ENCODE measurements at places on chromosomes 16 and 17.

DNA sequence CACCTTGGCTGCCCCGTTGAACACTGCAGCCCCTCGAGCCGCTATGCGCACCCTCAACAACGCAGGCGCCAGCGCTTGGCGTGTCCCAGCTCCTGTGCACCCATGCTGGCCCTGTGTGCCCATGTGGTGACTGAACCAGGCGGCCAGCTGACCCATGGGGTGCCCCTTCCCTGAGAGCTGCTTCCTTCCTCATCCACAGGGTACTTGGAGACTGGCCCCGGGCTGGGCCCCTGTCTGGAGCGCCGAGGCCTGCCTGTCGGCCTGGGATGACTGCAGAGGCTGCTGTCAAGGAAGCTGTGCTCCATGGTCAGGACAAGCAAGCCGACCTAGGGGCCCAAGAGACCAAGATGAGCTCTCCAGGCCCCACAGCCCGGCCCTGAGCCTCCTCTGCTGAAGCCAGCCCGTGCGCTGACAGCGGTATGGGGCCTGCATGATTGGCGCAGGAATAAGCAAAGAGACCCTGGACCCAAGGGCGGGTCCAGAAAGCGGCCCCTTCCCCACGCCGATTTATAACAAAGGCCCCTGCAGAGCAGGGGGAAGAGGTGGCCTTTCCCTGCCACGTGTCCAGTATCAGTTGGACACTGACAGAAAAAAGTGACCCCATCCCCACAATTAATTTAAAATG lies 21.6 kb upstream of the BAHCC1 start:
- no peak for DNase-seq

DNA sequence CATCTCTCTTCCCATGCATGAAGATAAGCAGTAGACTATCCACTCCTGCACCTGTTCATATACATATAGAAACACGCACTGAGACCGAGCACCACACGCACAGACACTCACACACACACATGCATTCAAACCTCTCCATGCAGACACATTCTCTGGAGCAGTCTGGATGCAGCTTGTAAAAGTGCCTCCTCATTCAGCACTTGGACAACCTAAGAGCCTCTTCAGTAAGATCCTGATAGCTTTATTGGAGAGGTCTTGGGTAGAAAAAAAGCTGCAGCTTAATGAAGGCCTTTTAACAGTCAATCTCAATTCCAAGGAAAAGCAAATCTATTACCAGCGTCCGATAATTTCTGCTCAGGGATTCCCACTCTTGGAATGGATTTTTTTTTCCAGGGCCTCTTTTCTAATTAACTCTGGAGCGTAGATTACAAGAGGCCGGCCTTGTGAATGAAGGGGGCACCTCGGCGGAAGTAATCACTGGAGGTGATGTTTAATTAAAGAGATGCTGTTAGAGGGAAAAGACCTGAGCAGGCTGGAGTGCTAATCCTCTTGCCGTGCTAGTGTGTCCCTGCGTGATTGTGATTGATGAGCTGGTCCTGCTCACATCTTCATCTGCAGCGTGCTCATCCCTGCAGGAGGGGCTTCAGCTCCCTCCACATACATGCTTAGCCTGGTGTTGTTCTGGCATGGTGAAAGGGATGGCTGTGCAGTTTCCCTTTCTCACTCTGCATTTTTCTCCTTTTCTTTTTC lies 155.1 kb downstream of the RBFOX1 start:
- no peak for DNase-seq

- no peak for DNase-seq
These were observed 4.3 kb upstream of the SETD6 start for GRCh38 chr16:58510776-58511628.

DNA sequence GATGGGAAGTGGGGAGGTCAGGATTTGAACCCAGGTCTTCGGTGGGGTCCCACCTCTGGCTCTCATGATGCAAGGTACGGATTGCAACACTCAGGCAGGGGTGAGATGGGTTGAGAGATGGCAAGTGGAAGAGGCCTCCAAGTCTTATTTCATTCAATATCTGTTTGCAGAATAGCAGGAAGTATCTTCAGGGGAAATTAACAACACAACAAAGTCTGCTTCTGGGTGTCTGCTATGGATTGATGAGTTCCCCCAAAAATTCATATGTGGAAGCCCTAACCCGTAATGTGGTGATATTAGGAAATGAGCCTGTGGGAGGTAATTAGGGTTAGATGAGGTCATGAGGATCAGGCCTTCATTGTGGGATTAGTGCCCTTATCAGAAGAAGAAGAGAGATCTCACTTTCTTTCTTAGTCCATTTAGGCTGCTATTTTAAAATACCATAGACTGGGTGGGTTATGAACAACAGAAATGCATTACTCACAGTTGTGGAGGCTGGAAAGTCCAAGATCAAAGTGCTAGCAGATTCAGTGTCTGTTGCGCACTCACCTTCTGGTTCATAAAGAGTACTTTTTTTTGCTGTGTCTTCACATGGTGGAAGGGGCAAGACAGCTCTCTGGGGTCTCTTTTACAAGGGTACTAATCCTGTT lies 4.4 kb upstream of the CD300H start:
- no peak for DNase-seq

- DNase-seq: no peak
These were observed 57.7 kb downstream of the HSD17B2 start for GRCh38 chr16:82092711-82093110.

DNA sequence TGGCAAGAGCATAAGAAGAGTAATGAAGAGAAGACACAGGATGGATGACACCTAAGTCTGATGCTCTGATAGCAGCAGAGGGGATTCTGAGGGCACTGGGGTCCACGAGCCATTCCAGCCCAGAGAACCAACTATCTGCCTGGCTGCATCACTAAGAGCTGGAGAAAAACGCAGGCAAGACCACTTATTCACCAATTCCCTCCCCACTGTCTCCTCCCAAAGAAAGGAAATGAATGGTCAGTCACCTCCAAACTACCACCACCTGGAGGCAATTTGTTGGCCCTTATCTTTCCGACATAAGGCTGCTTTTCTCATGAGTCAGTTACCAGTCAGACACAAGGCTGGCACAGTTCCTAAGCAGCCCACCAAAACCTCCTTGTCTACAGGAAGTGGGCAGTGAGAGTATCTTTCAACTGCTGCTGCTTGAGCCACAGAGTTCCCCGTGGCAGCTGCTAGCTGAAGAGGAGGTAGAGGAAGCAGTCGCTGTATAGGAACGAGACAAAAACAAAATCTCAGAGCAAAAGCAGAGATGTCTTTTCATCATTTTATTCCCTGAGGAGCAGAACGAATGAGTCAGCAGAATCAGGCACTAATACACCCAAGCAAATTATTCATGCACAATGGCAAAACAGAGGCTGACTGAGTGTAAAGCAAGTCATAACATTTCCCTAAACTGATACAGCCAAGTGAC lies 111.1 kb downstream of the SMG6 start:
- peak; percentile 75 for DNase-seq

GRCh38 chr17:8253801-8254200 lies 4.7 kb downstream of the PFAS start:
- no peak for DNase-seq

- no peak for DNase-seq
These were observed 15.9 kb downstream of the PLD6 start for GRCh38 chr17:17190188-17190587.
